ENCODE measurements at places on chromosomes 13 and 19.
A peak's percentile ranks its signal among the peaks of the same experiment; 100 is the strongest.

- DNase-seq, result no peak
These were observed 19.1 kb downstream of the CEBPG start for GRCh38 chr19:33392341-33393285.

DNA sequence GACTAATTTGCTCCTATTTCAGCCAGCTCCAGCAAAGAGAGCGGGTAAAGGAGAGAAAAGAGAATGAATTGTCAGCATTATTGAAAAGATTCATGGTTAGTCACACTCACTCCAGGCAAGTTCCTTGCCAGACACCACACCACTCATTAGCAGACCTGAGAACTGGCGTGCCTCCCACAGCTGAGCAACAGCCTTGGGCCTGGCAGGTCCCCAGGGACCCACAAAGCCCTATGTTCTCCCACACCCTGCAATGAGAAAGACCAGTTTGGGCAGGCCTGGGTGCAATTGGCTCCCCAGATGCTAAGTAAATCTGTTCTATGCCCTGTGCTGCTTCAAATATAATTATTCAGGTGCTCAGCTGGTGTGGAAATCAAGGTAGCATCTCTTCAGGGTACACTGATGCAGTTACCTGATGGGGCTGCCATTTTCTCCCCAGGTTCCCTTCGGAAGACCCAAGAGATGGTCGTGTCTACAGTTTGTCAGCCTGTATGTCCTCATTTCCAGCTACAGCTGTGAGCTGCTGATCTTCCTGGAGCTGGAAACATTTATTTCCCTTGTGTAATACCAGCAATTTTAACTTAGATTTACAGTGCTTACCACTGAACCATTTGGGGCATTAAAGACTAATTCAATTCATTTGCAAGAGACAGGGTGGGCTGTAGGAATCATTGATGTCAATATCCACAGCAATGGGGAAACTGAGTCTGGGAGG is 405.0 kb downstream of the COG6 start:
- peak; percentile 83 for DNase-seq

- no peak for DNase-seq
These were observed 1.8 kb downstream of the ETHE1 start for GRCh38 chr19:43524922-43525835.

GRCh38 chr13:26423629-26424028 is 133.9 kb upstream of the WASF3 start:
- no peak for DNase-seq

GRCh38 chr13:70784207-70784989 is 676.1 kb upstream of the KLHL1 start:
- peak; percentile 67 for DNase-seq

DNA sequence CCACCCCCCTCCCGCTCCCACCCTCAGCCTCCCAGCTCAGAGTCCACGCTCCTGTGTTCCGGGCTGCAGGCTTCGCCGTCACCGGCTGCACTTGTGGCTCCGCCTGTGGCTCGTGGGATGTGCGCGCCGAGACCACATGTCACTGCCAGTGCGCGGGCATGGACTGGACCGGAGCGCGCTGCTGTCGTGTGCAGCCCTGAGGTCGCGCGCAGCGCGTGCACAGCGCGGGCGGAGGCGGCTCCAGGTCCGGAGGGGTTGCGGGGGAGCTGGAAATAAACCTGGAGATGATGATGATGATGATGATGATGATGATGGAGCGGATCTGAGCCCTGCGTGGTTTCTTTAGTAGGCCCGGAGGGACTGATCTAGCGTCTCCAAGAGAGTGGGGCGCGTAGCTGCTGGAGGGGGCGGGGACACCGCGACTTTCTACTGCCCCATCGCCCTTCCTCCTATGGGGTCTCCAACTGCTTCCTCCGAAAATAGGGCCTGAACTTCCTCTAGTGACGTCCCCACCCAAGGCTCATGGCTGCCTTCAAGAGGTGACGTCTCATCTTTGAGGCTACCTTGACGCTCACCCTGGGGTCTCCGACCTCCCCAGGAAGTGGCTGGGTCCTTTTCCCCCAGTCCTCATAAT is 1.4 kb downstream of the RETN start:
- no peak for DNase-seq

DNA sequence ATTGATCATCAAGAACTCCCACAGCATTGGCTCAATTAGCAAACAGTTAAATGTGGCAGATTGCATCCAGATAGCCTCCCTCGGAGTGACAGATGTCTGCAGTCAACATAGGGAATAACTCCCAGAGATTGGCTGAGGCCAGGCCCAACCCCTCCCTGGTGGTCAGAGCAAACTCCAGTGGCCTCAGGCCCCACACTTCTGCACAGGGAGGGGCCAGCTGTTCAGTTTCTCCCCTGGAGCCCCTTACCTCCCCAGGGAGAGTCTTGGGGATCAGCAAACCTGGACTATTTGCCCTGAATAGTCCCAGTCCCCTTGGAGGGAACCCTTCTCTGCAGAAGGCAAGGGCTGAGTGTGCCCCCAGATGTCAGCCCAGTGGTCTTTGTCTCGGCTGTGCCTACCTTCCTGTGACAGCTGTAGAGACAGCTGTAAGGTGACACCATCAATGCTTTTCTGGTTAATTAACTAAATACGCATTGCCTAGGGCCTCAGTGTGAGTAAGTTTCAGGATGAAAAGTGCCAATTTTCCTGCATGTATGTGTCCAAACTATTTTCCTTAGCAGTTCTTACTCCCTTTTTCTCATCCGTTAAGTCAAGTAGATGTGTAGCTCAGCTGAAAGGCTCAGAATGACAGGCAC is 102.7 kb upstream of the UQCRFS1 start:
- peak; percentile 79 for DNase-seq

GRCh38 chr13:45222919-45223318 is 22.1 kb upstream of the KCTD4 start:
- no peak for DNase-seq

GRCh38 chr19:38394488-38394887 is 6.0 kb downstream of the SPRED3 start:
- no peak for DNase-seq

DNA sequence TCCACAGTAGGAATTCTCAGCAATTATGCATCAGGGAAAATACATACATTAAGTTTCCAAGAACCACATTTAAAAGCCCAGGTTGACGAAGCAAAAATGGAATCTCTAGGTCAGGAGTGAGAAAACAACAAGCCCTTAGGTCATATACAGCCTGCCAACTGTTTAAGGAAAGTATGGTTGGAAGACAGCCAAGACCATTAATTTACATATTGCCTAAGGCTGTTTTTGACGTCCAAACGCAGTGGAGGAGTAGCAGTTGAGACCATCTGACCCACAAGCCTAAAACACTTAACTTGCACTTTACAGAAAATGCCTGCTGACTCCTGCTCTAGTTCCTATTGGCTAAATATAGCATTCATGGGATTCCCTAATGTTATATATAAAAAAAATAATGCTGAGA is 299.0 kb downstream of the ITGBL1 start:
- DNase-seq, result no peak

DNA sequence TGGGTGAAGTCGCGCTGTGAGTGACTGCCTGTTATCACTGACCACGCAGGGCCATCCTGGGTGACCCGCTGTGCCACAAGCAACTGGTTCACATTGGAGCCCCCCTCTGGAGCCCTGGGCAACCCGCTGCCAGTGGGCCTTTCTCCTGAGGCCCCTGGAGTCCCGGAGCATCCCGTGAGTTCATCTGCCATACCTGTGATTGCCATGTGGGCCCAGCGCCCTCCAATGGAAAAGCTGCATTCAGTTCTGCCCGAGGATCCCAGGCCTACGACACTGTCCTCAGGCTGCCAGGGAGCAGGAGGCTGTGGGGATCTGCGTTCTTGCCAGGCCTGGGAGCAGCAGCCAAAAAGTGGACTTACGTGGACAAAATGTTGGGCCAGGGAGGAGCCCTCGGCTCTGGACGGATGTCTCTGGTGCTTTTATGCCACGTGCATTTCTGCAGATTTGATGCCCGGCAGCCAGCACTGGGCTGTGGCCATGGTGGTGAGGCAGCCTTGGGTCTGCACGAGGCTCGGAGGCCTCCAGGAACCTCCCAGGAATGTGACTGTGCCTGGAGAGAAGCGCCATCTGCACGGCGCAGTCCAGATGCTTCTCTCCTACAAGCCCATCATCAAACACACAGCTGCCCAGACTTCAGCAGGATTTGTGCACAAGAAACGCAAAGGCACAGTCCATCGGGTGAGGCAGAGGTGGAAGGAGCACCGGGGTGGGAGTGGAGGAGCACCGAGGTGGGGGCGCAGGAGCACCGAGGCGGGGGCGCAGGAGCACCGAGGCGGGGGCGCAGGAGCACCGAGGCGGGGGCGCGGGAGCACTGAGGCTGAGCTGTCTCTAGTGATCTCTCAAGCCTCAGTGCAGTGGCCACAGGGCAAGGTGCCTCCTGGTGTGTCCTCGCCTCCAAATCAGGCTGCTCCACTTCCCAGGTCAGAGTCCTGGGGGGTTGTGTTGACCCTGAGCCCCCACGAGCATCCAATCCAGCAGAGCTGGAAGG is 44.0 kb downstream of the C13orf46 start:
- no peak for DNase-seq

DNA sequence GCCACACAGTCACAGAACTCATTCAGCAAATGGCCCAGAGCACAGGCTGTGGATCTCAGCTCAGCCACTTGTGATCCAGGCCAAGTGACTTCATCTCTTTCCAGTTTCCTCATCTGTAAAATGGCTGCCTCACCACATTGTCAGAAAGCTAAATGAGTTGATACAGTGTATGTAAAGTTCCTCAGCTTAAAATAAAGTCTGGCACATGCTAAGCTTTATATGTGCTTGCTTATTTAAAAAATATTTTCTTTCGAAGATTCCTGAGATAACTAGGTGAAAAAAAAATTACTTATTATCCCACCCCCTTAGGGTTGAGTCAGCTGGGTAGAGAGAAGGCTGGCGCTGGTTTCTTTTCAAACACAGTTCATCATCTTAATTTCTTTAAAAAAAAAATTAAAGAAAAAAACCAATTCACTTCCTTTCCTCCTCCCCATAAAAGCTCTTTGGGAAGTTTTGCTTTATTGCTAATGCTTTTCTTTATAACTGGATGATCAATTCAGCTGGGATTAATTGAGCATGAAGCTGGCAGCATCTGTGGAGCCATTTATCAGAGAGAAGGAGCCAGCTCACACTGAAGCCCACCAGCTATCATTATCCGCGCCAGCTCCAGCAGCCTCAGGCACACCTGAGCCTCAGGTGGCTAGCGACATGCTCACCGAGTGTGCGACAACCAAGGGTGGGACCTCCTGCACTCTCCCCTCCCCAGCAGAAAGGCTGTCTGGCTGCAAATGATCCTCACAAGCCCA is 354.9 kb downstream of the FOXO1 start:
- DNase-seq, result no peak

DNA sequence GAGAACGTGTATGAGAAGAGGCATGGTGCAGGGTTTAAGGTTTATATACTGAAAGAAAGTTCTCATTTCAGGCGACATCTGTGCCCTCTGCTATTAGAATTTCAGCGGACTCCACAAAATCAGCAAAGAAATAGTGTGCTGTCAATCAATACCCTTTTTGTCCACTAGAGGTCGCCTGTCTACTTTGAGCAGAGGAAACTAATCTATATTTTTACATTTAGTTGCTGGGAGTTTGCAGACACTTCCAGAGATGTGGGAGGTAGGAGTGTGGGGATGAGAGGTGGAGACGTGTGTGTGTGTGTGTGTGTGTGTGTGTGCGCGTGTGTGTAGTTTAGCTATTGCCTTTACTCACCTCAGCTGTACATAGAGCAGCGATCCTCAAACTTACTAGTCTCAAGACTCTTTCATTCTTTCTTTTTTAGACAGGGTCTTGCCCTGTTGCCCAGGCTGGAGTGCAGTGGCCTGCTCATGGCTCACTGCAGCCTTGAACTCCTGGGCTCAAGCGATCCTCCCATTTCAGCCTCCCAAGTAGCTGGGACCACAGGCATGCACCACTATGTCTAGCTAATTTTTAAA is 9.7 kb downstream of the INAFM1 start:
- no peak for DNase-seq

- no peak for DNase-seq
These were observed 8.4 kb downstream of the COMP start for GRCh38 chr19:18782559-18783225.

DNA sequence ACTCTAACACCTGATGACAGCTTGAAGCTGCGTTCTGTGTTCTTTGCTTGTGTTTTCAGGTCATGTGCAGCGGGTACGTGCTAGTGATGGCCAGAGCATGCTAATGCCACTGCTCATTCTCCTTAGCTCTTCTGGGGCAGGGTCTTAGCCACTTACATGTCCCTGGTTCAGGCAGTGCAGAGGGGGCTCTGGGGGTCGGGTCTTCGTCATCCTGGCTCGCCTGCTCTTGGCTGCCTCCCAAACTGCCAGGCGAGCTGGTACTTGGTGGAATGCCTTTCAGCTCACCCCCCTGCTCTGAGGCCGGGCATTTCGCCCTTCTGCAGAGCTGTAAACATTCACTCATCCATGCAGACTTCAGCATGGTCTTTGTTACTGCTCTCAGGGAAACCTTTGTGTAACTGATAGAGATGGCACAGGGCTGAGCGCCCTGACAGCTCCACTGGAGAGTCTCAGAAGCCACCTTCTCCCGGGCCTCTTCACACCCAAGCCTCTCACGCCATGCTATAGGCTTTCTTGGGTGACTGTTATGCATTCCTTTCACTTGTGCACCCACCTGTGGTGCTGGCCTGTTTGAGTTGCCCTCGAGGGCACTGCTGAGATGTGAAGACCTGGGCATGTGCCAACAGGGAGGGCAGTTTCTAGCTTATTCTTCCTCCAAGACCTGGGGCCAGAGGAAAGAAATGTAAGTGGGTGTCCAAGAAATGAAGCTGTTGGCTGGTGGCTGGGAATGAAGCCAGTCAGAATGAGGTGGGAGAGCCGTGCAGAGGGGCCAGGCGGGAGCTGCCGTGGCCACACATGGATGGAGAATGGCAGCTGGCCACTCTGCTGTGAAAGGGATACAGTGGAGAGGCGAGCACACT is 24.4 kb downstream of the FAM124A start:
- DNase-seq, result no peak

GRCh38 chr19:32349724-32350470 is 4.5 kb downstream of the ZNF507 start:
- no peak for DNase-seq

- DNase-seq, result no peak
These were observed 138.6 kb downstream of the KCNRG start for GRCh38 chr13:50153876-50154275.

DNA sequence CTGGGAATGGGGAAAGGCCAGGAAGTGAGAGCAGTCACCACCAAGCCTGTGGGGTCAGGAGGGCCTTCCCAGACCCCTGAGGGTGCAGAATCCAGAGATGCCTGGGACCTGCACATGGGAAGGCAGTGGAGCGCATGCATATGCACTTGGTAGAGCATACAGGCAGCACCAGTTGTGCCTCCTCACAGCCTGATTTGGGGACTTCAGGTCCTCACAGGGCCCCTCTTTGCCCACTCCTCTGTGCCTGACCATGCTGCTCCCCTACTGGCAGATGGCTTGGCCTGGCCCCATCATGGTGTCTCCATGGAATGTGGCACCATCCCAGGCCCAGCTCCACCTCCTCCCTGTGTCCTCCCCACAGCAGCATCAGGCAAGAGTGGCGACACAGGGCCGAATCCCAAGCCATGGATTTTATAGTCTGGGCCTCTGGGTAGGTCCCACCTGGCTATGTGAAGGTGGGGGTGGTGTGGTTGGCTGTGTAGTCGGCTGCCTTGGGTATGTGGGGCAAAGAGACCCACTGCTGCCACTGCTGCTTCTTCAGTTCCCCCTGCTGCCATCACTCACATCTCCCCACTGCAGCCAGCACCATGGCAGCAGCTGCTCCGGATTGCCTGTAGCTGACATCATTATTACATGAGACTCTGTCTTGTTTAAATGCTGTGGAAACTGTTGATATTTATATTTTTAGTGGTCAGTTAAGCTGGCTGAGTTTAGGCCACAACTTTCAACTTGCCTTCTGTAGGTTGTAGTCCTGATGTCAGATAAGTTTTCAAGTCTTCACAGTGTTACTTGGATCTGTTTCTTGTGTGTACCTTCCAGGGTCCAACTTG is 247.0 kb downstream of the GPC6 start:
- no peak for DNase-seq

- DNase-seq, result no peak
These were observed 62.4 kb upstream of the KLHL1 start for GRCh38 chr13:70170689-70171088.

Data from DMS 273 treated with DMSO at 0.1 percent for 48 hours (cell line).